ENCODE measurements at places on chromosomes 16 and 17.
A peak's percentile ranks its signal among the peaks of the same experiment; 100 is the strongest.

DNA sequence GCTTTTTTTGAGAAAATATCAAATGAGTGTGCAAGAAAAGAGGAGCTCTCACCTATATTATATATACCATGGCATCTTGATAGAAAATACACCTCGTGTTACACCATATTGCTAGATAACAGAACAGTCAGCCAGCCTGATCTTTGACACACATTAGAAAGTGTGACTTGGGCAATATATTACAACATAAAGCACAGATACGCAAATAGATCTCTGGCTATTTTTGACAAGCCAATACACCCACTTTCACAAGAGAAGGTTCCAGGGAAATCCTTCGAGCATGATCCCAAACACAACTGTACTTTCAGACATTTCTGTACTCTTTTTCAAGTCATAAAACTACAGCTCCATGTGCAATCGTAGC, 9.4 kb downstream of the GGA2 start:
- no peak for DNase-seq

DNA sequence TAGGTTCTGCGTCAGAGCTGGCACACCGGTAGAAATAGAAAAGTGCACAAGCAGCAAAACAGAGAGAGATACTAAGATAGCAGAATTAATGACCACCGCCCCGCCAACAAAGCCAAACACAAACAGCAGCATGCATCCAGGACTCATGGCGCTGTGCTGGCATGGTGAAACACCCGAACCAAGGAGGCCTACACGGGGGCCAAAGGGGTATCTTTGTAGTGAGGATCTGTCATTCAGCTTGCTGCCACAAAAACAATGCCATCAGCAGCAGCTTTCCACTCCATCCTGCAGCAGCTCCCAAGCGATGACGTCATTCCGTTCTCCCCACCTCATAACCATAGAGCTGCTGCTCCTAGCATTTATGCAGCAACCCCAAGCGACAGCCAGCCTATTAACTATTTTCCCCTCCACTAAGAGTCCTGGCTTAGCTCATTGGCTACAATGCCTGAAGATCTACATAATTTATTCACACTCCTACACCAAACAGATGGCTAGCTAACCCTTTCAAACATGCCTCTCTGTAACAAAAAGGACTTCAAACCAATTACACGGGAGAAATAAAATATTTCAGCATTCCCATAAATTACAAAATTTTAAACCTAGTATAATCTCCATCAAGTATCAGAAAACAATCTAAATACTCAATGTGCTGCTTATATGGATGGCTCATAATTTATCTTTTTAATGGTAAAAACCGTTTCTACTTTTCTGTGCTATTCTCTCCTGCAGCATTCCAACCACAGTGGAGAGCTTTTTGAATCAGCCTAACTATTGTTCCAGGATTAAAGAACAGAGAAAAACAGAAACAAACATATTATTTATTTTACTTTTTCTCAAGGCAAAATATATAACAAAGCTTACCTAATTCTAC, 73.9 kb downstream of the SPAG9 start:
- DNase-seq, result peak; percentile 33

DNA sequence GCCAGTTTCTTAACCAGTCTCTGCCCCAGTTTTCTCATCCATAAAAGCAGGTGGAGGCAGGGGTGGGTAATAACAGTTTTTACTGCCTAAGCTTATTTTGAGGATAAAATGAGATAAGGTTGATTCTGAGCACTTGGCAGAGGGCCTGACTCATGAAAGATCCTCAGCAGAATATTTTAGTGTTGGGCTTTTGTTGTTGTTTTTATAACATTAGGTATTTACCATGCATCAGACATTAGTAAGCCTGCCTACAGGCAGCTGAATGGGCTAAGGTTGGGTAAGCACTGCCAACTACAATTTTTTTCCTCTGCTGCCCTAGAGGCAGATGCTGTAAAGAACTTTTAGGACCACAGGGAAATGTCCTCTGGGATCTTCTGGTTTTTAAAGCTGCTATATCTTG, 43.1 kb downstream of the SCNN1G start:
- DNase-seq, result no peak

DNA sequence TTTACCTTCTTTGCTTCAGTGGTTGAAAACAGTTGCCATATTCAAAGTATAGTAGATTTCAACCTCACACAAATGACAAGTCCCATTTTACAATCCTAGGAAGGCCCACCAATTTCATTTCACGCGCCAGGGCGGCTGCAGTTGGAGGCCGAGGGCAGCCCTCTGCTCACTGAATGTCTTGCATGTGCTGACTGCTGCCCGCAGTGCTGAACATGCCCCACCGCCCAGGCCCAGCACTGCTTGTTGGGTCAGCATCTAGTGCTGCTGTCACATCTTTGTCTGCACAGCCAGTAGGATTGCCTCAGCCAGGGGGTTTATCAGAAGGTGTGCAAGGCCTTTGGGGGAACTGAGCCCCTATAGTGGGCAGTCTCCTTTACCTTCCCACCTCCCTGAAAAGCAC, 11.5 kb downstream of the SMCR8 start:
- no peak for DNase-seq

GRCh38 chr16:66620429-66620795, 15.9 kb downstream of the CMTM3 start:
- no peak for DNase-seq

- no peak for DNase-seq
Observed at GRCh38 chr16:10339777-10340732, 45.8 kb upstream of the ATF7IP2 start.

- no peak for DNase-seq
Observed at GRCh38 chr17:64941045-64941444, 21.8 kb upstream of the LRRC37A3 start.

DNA sequence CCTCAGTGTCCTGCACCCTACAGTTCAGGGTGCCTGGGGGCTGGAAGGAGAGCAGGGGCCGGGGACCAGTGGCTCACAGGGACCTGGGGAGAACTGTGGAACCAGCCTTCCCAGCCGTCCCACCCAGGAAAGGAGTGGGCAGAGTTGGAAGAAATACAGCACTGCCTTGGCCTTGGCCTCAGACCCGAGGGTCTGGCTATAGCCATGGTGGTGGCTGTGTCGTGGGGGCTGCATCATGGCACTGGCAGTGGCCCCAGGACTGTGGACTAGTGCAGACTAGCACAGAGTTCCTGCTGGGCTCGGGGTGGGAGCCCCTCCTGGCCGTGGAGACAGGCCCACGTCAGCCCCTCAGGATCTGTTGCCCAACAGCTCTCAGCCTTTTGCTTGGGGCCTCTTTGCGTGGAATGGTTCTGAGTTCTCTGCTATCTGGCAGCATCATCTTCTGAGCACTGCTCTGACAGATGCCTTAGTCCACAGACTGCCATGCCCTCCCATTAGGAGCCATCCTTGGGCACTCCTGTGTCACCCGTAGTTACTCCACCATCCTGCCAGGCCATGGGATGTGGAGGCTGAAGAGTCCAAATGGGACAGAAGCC, 12.6 kb upstream of the DNASE1 start:
- DNase-seq, result no peak

DNA sequence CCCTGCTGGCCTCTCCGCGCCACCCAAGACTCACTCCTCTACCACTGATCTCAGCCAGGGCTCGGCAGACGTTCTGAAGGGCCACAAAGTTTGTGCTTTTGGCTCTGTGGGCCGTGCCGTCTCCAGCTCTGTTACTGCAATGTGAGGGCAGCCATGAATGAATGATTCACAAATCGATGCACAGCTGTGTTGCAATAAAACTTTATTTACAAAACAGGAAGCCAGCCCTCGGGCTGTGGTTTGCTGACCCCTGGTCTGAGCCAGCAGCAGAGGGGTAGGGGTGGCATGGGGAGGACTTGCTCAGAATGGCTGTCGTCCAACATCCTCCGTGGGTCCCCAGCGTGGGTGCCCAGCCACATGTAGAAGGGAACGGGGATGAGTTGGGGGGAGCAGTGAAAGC, 63.0 kb upstream of the PVALEF start:
- DNase-seq, result no peak

- no peak for DNase-seq
Observed at GRCh38 chr16:78538919-78539318, 439.5 kb downstream of the WWOX start.

DNA sequence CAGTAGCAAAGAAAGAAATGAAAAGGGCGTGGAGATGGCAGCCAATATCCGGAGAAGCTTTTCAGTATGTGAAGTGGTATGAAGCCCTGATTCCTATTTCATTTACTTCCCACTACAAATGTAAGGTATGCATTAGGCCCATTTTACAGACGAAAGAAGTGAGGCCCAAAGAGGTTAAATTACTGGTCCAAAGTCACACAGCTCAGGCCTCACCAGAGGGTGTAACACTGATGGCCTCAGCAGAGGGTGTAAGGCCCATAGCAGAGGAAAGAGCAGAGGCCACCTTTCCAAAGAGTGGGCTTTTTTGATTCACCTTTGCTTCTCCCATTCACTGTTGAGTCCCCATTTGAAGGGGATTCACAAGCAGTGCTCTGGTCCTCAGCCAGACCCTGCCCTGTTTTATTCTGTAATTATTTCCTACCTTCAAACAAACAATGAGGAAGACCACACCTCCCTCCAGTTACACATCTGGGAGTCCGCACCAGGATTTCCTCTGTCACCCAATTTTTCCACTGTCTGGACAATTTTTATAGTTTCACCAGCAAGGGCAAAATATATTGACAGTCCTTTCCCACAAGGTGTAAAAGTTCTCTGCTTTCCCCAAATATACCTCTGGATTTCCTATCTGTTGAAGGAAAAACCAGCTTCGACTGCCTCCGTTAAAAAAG, 7.1 kb downstream of the ZFHX3 start:
- no peak for DNase-seq

DNA sequence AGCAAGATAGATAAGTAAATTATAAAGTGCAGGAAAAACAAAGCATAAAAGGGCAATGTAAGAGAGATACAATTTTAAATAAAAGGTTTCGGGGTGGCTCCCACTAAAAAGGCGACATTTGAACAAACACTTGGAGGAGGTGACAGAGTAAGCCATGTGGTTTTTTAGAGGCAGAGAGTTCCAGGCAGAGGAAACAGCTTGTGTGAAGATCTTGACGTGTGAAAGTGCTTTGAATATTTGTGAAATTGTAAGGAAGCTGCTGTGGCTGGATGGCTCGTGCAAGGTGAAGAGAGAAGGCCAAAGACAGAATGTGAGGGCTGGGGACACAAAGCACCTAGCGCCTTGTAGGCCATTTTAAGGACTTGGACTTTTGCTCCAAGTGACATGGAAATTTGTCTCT, 28.6 kb upstream of the HYDIN start:
- DNase-seq, result no peak

DNA sequence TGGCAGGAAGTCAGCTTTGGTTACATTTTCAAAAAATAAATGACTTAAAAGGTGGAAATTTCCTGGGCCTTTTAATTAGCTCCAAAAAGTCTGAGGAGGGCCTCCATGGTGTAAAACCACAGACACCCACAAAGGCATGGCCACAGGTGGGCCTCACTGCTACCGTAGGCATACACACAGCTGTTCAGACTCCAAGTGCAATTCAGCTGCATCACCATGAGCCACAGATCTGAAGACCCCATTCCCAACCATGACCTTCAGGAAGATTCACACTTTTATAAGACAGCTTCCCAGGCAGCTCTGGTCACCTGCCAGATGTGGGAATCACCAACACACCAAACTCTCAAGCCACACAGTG, 20.6 kb downstream of the CSNK2A2 start:
- DNase-seq, result no peak

- no peak for DNase-seq
Observed at GRCh38 chr16:79986352-79986751, 385.8 kb upstream of the MAF start.

DNA sequence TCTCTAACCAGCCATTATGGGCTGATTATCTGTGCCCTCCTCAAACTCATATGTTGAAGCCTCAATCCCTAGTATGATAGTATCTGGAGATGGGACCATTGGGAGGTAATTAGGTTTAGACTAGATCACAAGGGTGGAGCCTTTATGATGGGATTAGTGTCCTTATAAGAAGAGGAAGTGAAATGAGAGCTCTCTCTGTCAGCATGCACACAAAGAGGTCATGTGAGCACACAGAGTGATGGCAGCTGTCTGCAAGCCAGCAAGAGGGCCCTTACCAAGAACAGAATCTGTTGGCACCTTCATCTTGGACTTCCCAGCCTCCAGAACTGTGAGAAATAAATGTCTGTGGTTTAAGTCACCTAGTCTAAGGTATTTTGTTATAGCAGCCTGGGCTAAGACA, 101.9 kb downstream of the PCTP start:
- no peak for DNase-seq

DNA sequence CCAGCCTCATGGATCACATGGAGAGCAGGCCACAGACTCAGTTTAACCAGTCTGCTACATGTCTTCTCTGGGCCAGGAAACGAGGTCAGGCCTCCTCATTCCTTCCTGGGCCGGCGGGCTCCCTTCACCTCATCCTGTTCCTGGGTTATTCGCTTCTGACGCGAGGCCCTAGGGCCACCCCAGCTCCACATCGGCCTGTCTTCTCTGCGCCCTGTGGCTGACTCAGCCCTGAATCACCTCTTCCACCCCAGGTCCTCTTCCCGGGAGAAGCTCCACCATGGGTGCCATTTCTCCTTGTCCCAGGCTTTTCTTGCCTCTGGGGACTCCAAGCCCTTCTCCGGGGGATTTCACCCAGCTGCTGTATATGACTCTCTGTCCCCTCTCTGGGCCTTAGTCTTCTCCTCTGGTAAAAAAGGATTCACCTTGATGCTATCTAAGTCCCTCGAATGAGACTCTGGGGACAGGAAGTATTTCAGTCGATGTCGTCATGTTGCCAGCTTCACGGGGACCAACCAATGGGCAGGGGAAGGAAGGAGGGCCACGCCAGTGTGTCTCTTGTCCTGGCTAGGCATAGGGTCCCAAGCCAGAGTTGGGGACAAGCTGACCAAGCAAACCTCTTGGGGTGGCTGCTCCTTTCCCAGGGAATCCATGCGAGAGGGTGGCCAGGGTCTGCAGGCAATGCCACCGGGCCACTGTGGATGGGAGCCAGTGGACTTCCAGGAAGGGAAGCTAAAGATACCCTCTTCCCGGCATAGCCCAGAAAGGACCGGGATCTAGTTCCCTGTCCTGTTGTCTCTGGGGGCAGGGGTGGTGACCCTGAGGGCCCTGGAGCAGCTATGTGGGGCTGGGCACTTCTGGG, 58.7 kb downstream of the SOCS3 start:
- peak; percentile 36 for DNase-seq

- DNase-seq, result no peak
Observed at GRCh38 chr16:47481698-47482374, 20.7 kb downstream of the PHKB start.

DNA sequence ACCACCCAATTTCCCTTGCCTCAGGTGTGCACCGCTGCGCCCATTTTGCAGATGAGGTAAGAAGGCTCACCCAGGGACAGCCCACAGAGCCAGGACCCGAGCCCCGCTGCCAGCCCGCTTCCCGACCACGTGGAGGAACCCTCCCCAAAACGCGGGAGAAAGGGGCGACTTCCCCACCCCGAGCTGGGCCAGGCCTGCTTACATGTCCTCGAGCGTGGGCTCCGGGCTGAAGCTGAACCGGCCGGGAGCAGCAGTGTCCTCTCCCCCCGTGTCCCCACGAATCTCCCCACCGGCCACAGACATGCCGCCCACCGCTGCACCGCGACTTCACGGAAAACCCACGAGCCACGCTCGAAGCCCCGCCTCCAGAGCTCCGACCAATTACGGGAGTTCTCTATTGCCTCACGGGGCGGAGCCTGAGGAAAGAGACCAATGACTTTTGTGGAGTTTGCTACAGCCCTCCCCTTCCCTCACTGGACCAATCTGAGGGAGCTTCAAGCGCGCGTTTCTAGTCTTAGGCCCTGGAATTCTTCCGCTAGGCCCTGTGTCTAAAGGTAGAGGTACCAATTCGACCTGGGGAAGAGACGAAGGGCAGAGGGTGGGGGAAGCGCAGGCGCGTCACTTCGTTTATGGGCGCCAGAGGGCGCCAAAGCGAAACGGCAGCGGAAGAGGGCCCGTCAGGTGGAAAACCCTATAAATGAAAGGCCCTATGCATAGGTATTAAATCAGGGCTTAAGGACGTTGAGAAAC, at the start of gene DCTPP1:
Gene DCTPP1 (minus strand): TSS at position 353 of the 750 bp plus-strand sequence. CDS start 50 bp downstream, at position 303.
- DNase-seq, result peak; percentile 100
